SW 1271 (cell line): ENCODE measurements at places on chromosomes 2 and 18.

DNA sequence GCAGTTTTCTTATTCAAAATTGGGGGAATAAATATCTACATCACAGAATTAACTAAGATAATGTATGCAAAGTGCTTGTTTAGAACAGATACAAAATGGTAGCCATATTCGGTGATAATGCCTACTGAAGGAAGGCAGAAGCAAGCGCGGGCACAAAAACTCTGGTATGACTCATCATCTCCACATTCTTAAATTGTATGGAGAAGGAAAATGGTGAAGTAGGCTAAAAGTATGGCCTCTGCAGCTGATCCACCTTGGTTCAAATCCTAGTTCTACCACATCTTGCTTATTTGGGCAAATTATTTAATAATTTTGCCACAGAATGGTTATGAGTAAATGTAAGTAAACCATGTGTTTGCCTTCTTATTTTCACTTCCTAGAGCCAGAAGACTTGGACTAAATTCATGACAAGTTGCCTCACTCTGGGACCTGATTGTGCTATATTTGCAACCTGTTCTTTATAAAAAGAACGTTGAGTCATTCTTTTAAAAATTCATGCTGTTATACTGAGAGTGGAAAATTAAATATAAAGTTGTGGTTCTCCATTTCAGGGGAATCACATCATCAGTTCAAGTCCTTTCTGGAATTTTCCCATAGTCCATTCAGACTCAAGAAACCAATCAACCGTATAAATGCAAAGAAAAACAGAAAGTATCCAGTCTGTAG, 9.0 kb upstream of the CDK15 start:
- DNase-seq: no peak

DNA sequence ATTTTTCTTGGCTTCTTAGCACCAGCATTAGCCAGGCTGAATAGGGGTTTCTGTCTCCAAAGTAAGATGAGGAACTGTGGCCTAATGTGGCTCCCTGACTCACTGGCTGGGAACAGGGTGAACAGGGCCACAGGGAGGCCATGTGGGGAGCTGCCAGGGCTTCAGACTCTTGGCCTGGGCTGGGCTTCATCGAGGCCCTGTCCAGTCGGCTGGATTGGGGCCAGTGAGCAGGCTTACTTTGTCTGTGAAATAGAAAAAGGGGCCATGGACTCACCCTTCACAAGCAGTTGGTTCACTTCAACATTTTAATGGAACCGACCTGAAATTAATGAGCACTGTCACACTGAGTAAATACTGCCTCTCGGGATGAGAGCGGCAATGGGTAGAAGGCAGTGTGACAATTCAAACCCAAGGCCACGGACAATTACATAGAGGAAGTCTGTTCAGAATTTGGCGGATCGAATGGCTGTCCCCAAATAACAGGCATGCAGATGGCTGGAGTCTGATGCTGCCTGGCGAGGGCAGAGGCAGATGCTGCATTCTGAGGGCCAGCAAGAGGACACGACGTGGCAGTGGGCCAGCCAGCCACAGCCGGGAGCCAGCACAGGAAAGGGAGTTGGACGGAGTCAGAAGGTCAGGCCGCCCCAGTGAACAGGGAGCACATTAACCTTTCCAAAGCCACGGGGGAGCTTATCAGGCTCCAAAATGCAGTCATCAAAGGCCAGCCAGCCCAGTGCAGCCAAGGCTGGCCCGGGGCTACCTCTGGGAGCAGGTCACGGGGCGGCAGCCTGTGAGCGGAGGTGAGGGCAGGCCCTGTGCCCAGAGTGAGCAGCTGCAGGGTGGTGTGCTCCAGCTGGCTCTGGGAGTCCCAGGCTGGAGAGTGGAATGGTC, 146.6 kb upstream of the REV1 start:
- DNase-seq: no peak

GRCh38 chr2:138782383-138782782, 2.2 kb upstream of the NXPH2 start:
- DNase-seq: no peak

GRCh38 chr18:70151614-70152013, 53.9 kb downstream of the RTTN start:
- DNase-seq: no peak

- DNase-seq: no peak
Observed at GRCh38 chr2:136534811-136535210, 230.5 kb upstream of the THSD7B start.

DNA sequence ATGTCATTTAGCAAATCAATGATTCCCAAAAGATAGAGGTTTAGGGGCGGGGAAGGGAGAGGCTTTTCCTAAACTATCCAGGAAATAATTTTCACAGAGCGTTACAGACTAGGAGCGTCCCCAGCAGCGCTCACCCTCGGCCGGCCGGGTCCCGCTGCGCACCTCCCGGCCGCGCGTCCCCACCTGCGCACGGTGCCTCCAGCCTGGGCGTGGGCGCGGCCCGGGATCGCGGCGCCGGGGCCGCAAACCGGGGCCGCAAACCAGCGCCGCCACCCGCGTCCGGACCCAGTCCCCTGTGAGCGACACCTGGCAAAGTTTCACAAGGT, 684 bp upstream of the ZCCHC2 start:
- no peak for DNase-seq

DNA sequence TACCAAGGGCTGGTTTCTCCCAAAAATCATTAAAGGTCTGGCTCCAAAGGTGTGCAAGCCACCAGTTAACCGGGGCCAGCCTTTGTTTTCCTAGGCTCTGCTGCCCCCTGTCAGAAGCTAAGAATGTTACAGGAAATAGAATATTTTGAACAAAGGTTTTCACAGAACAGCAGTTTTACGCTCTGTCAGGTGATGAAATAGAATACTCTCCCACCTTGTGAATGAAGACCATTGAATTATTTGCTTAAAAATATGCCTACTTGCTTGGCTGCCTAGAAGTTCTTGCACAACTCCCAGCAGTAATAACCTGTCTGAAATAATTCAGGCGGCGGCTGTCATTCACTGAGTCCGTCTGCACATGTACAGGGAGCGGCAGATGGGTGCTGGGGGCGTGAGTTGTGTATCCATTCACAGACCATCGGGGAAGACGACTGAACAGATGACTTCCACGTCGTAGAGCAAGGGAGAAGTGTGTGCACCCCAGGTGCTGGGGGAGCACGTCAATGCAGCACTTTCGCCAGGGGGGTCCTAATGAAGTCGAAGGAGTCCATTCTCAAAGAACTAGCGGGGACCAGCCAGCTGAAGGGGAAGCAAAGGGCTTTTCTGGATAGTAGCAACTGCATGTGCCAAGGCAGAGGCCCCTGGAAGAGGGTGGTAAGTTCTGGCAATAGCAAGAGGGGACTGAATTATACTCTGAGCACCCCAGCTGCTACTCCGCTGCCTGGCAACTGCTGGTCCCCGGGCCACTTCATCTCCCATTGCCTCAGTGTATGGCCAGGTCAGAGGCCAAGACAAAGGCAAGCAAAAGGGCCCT, 56.1 kb downstream of the SF3B1 start:
- DNase-seq: peak; percentile 48

DNA sequence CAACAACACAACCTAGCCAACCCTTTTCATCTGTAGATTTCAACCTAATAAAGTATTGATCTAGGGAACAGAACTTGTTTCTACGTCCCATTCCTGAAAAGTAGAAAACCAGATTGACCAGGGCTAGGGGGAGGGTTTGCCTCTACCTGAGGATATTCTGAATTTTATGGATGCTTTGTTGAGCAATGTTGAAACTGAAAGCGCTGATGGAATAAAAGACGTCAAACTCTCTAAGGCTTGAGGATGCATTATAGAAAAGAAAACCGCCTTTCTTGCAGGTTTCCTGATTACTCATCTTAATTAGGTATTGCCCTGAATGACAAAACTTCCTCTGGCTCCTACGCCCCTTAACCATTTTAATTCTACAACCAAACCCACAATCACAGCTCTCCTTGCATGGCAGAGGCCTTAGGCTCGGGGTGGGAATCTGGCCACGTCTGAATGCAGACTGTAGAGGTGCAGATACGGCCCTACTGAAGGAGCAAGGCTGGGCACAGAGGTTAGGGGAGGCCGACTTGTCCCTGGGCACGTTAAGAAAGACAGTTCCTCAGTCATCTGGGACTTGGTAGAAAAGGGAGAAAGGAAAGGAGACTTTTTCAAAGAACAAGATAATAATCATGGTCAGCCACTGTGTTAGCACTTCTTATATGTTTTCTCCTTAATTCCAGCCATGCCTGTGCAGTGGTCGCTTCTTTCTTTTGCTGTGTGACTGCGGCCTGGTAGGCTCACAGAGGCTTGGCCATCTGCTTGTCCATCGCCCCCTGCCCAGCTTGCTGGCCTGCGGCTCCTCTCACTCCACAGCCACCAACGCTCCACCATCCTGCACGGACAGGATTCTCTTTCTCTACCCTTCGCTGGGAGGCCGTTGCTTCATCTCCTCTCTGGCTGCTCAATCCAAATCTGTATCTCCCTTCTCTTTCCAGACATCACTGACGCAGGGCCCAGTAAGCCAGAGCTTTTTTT, 209.5 kb downstream of the VAPA start:
- DNase-seq: no peak

GRCh38 chr2:227971619-227972230, 100.3 kb downstream of the DAW1 start:
- DNase-seq: no peak

DNA sequence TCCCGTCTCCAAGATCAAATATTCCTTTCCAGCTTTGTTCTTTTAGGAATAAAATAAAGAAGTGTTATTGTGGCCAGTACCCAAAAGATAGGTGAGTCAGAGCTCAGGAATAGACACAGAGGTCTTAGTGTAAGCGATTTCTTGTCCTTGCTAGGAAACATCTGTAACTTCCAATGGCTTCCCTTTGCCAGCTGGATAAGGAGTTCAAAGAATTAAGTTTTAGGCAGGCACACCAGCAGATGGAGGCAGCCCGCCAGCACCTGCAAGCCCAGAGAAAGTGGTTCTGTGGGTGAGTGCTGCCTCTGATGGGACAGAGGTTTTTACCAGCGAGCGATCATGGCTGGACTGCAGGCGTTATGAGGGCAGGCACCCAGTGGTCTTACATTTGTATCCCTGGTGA, 125.4 kb downstream of the MGAT5 start:
- no peak for DNase-seq

GRCh38 chr2:175437167-175437566, 255.7 kb upstream of the ATP5MC3 start:
- DNase-seq: no peak

DNA sequence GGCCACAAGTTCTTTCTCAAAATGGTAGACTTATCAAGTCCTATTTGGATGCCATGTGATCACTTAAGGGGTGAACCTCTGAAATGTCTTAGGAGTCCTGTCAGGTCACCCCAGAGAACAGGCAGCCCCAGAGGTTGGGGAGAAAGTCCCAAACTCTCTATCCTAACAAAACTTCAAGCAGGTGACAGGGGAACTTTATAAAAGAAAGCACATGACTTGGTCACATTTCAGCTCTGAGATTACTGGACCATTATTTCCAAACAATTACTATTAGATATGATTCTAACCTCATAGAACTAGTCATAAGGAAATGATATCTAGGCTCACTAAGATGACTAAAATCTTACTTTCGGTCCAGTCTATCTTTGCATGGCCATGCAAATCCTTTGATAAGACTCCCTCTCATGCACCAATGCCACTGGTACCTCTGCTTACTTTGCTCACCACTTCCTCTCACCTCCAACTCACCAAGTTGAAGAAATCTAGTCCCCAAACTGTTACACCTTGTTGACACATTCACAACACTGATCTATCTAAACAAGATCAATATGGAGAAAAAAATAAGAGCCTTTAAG, 107.0 kb downstream of the GALNT14 start:
- no peak for DNase-seq

- DNase-seq: no peak
Observed at GRCh38 chr2:222297600-222297935, 1.2 kb downstream of the PAX3 start.

- DNase-seq: no peak
Observed at GRCh38 chr2:206031162-206031784, 54.7 kb downstream of the INO80D start.

- no peak for DNase-seq
Observed at GRCh38 chr18:25056429-25056828, 295.5 kb downstream of the ZNF521 start.

DNA sequence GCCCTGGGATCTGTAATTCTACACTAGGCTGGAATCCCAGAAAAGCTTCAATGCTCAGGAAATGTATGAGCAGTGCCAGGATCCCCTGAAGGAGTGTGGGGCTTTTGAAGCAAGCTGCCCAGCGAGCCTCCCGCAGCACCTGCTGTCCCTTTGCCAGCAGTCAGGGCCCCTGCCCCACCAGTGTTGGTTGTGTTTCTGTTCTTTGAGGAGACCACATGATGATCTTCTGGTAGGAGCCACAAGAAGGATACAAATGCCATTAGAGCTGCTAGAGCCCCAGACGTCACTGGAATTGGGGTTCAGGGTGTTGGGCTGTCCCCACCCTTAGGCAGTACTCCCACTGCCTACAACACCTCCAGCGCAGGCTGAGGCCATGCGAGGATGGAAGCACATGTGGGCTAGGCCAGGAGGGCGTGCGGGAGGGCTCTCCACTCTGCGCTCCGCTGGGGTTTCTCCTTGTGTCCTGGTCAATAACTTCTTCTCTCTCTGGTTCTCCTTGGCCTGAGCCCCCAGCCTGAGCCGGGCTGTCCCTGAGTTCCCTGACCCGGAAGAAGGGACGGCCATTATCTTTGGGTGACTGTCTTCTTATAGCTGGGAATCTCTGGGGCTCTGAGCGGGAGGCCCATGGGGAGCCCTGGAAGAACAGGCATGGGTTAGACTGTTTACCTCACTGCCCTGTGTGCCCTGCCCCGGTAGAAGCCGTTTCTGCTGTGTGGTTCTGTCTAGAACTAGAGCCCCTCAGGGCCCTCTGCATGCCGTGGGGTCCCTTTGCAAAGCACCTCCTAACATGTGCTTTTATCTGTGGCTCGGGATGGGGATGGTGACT, 73.9 kb downstream of the LRRFIP1 start:
- no peak for DNase-seq

GRCh38 chr2:226118471-226119429, 680.9 kb downstream of the IRS1 start:
- peak; percentile 77 for DNase-seq

DNA sequence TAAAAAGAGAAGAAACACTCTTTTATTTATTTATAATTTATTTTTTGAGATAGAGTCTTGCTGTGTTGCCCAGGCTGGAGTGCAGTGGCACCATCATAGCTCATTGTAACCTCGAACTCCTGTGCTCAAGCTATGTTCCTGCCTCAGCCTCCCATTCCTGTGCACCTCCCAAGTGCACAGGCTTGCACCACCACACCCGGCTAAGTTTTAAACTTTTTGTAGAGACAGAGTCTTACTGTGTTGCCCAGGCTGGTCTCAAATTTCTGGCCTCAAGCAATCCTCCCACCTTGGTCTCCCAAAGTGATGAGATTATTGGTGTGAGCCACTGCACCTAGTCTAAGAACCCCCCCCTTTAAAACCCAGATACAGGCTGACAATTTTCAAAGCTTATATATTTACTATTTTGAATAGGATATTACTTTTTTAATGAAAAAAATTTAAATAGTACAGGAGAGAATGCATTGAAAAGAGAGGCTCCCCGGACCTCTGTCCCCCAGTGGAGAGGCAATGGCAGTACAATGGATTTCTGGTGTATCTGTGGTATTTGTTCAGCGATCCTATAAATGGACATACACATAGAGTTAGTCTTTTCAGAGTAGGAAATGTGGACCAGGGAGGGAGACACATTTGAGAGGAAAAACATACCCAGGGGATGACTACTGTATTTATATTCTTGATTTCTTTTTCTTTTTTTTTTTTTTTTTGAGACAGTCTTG, 48.1 kb upstream of the CNOT11 start:
- DNase-seq: peak; percentile 47

- no peak for DNase-seq
Observed at GRCh38 chr18:60861575-60861974, 471.7 kb upstream of the CDH20 start.

GRCh38 chr2:202752071-202752470, 117.3 kb downstream of the FAM117B start:
- DNase-seq: no peak
